Stimulated activated CD8-positive, alpha-beta memory T cell treated with anti-CD3 and anti-CD28 coated beads, Interleukin-4, amount 100 ng/mL, for 4 hours (primary cell): ENCODE measurements at places on chromosomes 16 and 17.

- DNase-seq, result no peak
Measured at GRCh38 chr17:73058022-73058421, 34.5 kb downstream of the SLC39A11 start.

GRCh38 chr17:63478814-63479494, 2.1 kb downstream of the ACE start:
- peak; percentile 45 for DNase-seq

DNA sequence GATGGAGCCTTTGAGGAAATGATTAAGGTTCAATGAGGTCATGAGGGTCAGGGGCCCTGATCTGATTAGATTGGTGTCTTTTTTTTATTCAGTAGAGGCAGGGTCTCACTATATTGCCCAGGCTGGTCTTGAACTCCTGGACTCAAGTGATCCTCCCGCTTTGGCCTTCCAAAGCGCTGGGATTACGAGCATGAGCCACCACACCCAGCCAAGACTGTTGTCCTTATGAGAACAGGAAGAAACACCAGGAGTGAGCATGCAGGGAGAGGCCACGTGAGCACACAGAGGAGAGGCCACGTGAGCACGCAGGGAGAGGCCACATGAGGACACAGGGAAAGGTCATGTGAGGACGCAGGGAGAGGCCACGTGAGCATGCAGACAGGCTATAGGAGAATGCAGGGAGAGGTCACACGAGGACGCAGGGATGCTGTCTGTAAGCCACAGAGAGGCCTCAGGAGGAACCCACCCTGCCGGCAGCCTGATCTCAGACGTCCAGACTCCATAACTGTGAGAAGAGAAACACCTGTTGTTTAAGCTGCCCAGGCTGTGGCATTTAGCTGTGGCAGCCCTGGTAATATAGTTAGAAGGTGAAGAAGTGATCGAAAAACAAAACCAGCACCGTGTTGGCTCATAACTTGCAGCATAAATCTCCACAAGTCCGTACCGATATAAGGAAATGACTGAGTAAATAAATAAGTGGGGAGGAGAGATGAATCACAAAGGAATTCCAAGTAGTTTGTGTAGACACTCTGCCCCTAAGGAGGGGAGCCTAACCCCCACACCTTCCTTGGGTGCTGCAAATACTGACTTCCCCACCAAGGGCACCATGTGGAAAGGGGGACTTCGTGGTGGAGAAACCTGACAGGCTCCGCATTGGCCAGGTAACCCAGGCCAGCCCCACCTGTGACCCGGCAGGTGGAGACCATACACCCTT, 14.6 kb upstream of the CSNK1D start:
- no peak for DNase-seq

DNA sequence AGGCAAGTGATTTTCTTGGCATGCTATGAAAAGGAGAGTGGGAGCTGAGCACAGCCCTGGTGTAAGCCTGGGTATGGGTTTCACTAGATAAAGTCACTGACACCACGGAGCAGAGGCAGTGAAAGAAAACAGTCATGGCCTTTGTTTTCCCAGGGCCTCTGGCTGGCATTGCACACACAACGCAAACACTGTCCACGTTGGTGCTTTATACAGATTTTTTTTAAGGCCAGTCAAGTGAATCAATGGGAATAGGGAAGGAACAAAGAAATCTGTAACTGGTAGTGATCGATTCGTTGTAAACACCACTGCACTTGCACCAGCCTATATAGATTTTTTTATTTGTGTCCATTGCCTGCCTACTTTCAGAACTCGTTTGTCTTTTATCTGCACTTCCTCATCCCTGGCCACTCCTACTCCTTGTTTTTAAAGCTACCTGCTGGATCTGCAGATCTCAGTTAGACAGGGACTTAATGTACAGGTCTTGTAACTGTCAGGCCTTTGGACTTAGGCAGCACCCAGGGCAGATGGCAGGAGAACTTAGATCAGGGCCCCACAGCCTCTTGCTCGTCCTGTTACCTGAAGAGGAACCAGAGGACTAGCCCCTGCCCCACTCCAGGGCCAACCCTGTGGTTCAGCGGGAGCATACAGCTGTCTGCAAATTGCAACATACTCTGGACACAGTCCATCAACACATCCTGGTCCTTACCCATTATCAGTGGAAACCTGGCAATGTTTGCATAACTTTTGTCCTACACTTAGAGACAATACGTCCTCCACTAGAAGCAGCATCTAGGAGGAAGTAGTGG, 10.6 kb upstream of the TMIGD1 start:
- DNase-seq, result no peak

DNA sequence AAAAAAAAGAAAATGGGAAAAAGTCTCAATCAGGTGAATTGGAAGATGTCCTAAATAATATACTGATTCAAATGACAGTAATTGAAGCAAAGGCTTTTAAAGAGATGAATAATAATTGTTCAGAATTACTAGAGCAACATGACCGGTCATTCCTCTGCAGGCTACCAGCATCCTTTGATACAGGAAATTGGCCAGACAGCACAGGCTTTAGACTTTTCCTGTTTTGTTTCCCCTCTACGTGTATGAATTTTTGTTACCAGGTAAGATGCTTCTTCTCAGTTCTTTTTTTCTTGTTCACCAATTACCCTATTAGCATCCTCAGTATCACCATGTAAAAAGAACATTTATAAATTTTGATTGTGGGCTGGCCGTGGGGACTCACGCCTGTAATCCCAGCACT, 77.5 kb downstream of the RPGRIP1L start:
- no peak for DNase-seq

DNA sequence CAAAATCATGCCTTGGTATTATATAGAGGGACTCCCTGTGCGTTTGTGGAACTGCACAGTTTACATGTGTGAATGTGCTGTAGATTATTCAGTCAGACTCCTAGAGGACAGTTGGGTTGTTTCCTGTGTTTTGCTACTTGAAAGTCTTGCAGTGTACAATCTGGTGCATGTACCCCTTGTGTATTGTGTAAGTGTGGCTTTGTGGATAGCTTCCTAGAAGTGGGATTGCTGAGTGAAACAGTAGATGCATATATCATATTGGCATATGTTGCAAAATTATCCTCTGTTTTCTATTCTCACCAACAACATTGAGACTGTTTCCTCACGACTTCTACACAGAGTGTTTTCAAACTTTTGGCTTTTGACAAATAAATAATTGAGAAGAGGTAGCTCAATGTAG, 263.7 kb downstream of the MAP2K6 start:
- no peak for DNase-seq

DNA sequence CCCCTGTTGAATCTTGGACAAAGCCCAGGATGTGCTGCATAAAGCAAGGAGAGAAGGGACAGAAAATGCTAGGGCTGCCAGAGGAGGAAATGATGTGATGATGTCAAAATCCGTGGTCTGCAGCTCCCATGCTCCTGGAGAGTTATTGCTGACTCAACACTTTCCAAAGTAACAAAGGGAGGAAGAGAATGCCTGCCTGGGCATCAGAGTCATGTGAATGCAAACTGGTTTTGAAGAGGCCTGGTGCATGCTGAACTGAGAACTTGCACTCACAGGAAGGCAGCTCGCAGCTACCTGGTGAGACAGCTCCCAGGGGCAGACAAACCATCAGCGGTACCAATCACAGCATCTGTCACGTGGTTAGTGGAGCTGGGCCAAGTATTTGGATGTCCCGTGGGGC, 2.8 kb downstream of the MARVELD3 start:
- no peak for DNase-seq

GRCh38 chr16:53183442-53183841, 128.7 kb downstream of the CHD9 start:
- no peak for DNase-seq

DNA sequence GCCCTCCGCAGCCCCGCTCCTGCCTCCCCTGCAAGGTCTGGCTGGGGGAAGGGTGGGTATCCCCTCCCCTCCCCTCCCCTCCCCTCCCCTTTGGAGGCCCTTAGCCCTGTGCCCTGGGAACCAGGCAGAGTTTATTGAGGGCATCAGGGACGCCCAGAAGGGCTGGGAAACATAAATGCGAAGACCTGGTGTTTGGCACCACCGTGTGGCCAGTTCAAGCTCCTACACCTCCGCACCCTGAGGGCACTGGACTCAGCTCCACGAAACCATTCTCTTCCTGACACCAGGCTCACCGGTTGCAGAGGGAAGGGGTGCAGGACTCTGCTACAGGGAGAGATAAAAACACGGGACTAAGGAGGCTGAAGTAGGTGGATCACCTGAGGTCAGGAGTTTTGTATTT, 1.0 kb upstream of the AIPL1 start:
- peak; percentile 25 for DNase-seq
